ENCODE measurements at places on chromosomes 7 and 10. TPM values are rescaled to one million over a fixed set of nuclear protein-coding genes. Genes with fewer than 3 reads are reported as not detected.

NKX6-2 gene
- 0.49 TPM for total RNA-seq

MNX1 gene
- total RNA-seq, result not detected

IL2RA gene
- total RNA-seq, result not detected

HTR5A gene
- total RNA-seq, result not detected

SERPINE1 gene
- 14.7 TPM for total RNA-seq

RNF133 gene
- 0.98 TPM for total RNA-seq

GDF10 gene
- total RNA-seq, result 1.7 TPM

GJD4 gene
- total RNA-seq, result not detected

IL6 gene
- total RNA-seq, result 12.0 TPM

VSIR gene
- total RNA-seq, result 96.5 TPM

OPN1SW gene
- total RNA-seq, result not detected

CALCR gene
- total RNA-seq, result not detected

TUBAL3 gene
- not detected for total RNA-seq

AS3MT gene
- total RNA-seq, result 3.2 TPM

ZNF503 gene
- total RNA-seq, result 24.6 TPM

SLC29A4 gene
- total RNA-seq, result 2.7 TPM

PLAC9 gene
- 61.4 TPM for total RNA-seq

MOGAT3 gene
- not detected for total RNA-seq
